Prostate gland (tissue), 2 donors: ENCODE measurements at places on chromosomes 3 and 15. TPM values are rescaled to one million over a fixed set of nuclear protein-coding genes. Genes with fewer than 3 reads are reported as not detected.
A peak's percentile ranks its signal among the peaks of the same experiment; 100 is the strongest.

- DNase-seq: peak; percentile 40
- no peaks in the 10 kb centered on the region for H3K36me3 ChIP-seq
- H3K4me3 ChIP-seq: peak within 1 kb of the TSS; percentile 6
- H3K27ac ChIP-seq: no peak within 1 kb of the TSS
These were observed at the start of gene OXTR for GRCh38 chr3:8769088-8769822. Gene OXTR (minus strand): TSS chr3:8769613. CDS start chr3:8768187, 1,426 bp downstream.

GRCh38 chr3:128195802-128196201 lies 42.5 kb downstream of the EEFSEC start:
- DNase-seq: no peak
- no peaks in the 10 kb centered on the region for H3K36me3 ChIP-seq
- no peaks in the 10 kb centered on the region for H3K4me1 ChIP-seq
- H3K27me3 ChIP-seq: no peaks in the 10 kb centered on the region
- H3K27ac ChIP-seq: no peak overlapping the region
- H3K4me3 ChIP-seq: no peak overlapping the region

GRCh38 chr15:91168457-91168856 lies 68.4 kb downstream of the SV2B start:
- no peak overlapping the region for H3K4me3 ChIP-seq
- no peaks in the 10 kb centered on the region for H3K4me1 ChIP-seq
- no peak for DNase-seq

TEX55 gene
- 6.6 TPM for total RNA-seq

DNA sequence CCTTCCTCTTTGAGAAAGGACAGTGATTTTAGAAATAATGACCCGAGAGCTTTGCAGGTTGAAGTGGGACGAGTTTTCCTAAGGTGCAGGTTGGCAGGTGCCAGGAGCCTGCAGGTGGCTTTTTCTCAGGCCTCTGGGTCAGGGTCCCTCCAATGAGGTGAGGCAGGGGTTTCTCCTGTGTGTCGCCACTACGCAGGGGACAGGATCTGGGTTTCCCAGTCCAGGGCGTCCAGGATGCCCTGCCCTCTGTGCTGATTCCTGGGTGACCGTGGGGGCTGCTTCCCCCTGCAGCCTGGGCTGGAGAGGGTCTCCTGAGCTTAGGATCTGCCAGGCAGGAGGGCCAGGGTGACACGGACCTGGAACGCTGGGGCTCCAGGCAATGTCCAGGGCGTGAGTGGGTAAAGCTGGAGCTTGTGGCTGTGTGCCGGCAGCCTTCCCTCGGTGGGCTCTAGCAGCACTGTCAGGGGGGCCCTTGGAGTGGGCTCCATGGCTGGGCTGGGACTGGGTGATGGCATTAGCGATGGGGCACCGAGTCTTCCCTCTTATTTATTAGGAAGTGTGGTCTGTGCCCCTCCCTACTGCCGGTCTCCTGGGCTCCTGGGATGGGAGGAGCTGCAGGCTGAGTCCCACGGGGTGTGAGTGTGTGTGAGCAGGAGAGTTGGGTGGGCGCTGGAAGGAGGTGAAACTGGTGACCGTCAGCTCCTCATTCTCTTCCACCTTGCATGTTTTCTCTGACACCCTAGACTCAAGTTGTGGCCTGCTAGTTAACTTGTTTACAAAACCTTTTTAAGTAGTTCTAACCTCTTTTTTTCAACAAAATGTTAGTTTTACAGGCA lies 1.8 kb downstream of the APBA2 start:
- H3K27me3 ChIP-seq: no peaks in the 10 kb centered on the region
- H3K27ac ChIP-seq: no peak overlapping the region
- DNase-seq: no peak
- no peaks in the 10 kb centered on the region for H3K36me3 ChIP-seq
- no peak overlapping the region for H3K4me3 ChIP-seq

DNAH12 gene
- 0.05 TPM for total RNA-seq

- peak overlapping the region; percentile 42 for H3K4me3 ChIP-seq
- no peaks in the 10 kb centered on the region for H3K27me3 ChIP-seq
- DNase-seq: peak; percentile 18
- H3K36me3 ChIP-seq: no peaks in the 10 kb centered on the region
These were observed 790 bp downstream of the LAMP3 start for GRCh38 chr3:183161552-183162336.

DNA sequence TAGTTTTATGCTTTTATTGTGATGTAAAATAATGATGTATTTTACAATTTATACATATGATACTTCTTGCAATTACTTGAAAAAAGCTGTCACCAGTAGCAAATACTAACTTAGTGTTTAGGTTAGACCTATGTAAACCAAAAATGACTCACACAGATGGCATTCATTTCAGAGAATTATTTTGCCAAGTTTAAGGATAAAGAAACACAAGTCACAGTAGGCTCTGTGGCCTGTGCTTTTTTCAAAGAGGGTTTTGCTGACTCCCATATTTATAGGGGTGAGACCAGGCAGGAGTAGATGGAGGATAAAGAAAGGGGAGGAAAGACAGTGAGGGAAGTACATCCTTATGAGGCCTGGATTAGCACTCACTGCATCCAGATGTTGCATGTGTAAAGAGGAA lies 356.6 kb upstream of the NPAP1 start:
- no peaks in the 10 kb centered on the region for H3K4me1 ChIP-seq
- H3K27ac ChIP-seq: no peak overlapping the region

DNA sequence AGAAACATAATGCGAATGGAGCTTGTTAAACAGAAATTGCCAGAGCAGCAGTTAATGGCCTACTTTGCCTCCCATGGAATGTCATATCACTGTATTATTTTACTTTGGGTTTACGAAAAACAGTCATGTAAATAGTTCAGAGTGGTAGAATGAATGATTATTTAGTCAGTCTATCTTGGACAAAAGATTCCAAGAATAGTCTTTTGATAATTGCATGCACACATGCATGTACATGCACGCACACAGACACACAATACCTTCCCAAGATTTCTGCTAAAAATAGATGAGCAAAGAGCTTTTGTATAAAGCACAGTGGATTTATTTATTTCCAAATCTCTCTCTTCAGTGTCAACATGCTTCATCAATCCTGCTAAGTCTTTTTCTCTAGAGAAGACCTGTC lies 800.7 kb downstream of the DIPK2A start:
- no peak for DNase-seq
- no peak overlapping the region for H3K27ac ChIP-seq
- H3K4me1 ChIP-seq: no peaks in the 10 kb centered on the region
- no peaks in the 10 kb centered on the region for H3K36me3 ChIP-seq
- no peak overlapping the region for H3K4me3 ChIP-seq

- H3K27ac ChIP-seq: no peak overlapping the region
- no peaks in the 10 kb centered on the region for H3K27me3 ChIP-seq
- H3K4me3 ChIP-seq: no peak overlapping the region
- H3K4me1 ChIP-seq: no peaks in the 10 kb centered on the region
These were observed 788.7 kb upstream of the DPPA4 start for GRCh38 chr3:110126065-110126464.
